Heart left ventricle (tissue), 16 donors: ENCODE measurements at places on chromosomes 2 and 18. TPM values are rescaled to one million over a fixed set of nuclear protein-coding genes. Genes with fewer than 3 reads are reported as not detected.
A peak's percentile ranks its signal among the peaks of the same experiment; 100 is the strongest.

DNA sequence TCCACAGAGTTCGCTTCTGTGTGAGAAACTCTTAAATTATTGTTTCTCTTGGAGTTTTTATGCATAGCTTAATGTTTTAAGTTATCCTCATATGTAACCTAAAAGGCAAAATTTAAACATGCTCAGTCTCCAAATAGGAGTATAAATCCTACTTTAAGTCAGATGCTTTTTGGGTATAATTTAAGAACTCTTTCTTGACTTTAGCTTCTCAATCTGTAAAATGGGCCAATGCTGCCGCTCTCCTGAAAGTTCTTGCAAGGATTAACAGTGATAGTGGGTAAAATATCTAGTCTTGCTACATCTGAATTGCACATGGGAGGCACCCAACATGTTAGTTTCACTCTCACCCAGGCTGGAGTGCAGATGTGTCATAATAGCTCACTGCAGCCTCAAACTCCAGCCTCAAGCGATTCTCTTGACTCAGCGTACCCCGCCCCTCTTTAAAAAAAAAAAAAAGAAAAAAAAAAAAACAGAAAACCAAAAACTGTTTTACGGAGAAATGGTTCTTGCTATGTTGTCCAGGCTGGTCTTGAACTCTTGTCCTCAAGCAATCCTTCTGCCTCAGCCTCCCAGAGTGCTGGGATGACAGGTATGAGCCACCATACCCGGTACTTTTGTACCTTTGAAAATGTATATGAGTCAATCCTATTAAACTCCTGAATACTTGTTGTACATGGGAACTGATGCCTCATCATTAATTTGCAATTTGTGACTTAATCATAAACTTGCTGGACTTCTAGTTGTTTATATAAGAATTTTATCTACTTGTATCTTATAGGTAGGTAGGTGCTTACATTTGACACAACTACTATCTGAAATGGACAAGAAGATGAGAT, 1.8 kb downstream of the FBXO48 start:
- DNase-seq: no peak

DNA sequence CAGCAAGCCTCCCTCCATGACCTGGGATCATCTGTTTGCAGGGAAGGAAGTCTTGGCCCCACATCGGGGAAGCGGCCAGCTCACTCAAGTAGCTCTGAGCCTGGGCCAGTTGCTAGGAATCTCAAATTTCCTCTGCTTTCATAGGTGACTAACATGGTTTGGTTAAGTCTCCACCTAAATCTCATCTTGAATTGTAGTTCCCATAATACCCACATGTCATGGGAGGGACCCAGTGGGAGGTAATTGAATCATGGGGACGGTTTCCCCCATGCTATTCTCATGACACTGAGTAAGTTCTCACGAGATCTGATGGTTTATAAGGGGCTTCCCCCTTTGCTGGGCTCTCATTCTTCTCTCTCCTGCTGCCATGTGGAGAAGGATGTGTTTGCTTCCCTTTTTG, 75.2 kb downstream of the LBH start:
- DNase-seq: no peak

DNA sequence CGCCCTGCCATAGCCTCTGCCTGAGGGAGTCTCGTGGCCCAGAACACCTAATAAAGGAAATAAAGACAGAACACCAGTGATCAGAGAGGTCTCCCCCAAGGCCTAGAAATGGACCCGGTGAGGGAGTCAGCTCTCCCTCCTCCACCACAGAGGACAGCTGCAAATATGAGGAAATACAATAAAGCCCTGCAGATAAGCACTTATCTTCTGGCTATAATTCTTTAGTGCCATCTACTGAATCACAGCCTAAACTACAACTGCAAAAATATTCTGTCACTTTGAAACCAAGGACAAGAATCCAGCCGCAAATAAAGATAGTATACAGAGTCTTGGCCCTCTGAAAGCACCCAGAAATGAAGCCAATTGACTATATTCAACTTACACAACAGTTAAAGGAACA, 42.4 kb upstream of the TACR1 start:
- no peak for DNase-seq

DNA sequence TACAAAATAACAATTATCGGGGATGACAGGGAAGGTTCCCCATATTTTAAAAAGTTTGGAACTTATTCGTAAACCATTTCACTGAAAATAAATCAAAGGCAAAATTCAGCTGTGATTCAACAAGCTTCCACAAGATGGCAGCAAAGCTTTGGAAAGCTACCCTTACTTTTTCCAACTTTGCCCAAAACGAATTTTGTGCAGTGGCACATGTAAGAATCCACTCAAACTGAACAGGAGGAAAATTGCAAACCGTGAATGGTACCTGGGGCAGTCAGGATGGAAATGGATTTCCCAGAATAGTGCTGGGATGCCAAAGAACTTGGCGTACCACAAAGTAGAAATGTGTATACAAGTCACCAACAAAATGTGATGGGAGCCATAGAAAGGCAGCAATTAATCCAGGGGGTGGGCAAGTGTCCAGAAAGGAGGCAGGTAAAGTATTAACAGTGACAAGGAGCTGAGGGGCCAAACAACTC, 10.7 kb downstream of the RPL31 start:
- no peak for DNase-seq

GRCh38 chr2:16202266-16203020, 262.1 kb downstream of the MYCN start:
- no peak for DNase-seq

DNA sequence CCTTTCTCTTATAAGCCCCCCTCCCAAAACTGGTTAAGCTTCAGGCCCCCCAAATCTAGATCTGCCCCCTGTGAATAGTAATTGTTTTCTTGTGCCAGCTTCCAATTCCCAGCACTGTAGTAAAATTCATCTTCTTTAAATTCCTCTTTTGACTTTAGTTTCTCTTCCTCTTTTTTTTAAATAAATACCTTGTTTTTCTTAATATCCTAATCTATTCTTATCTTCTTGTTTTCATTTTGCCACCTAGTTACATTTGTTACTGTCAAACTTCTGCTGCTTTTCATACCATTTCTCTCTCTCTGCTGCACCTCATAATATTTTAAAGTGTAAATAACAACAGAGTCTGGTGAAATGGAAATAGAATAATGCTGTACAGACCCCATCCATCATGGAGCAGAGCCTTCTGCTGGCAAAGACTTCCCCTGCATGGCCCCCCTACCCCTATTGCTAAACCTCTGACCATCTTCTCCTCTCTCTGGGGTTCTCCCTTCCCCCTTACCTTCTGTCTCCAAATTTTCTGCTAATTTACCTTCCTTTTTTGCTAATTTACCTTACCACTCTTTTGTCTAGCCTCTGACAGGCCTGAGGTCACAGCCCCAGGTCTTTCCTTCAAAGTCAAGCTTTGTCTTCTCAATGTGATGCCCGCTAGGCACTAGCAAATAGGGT, 94.9 kb upstream of the PAPOLG start:
- no peak for DNase-seq

DNA sequence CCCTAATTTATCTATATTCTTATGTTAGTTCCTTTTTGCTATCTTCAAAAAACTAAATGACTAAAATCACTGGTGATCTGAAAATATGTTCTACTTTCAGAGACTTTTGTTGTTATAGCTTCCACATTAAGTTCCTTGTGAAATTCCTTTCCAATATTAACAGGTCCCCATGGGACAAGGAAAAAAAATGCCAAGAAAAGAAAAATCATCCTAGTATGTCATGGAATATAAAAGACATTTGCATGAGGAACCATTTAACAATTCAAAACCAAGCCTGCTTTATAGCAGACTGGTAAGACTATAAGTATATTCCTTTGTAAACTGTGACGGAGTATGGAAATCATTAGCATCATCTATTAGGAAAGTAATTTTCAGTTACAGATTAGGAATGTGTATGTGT, 48.1 kb downstream of the COBLL1 start:
- DNase-seq: no peak

DNA sequence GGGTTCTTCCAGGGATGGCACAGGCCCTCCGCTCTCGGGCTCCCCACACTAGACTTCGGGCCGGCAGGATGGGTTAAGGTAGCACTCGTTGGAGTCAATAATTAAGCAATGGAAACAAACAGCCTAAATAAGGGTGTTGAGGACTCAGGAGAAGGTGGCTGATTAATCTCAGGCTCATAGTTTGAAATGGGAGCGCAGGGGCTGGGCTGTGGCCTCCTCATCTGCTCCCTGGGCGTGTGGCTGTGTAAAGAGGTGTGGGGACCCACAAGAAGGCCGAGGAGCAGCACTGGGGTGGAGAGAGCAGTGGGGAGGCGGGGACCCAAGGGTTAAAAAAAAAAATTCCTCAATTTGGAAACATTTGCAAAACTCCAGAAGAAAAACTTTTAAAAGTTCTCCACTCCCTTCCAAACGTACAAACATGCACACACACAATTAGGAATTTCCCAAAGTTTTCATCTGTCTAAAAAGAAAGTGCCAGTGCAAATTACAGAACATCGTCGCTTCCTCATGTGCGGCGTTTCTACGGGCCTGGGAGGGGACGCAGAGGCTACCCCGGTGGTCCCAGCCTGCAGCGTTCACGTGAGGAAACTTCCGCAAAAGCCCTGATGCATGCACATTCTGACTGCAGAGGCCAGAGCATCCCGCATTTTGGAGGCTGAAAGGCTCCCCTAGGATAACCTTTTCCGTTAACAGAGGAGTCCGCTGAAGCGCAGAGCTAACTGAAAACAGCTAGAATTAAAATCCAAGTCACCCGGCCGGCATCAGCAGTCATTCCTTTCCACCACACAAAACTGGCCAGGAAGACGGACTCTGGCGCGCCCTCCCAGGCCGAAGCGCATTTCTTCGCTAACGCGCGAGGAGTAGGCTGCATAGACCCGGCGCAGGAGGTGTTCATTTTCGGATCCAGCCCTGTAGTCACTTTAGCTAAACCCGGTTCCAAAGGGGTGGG, 1.0 kb upstream of the TUBB6 start:
- DNase-seq: peak; percentile 64

- no peak for DNase-seq
Observed at GRCh38 chr2:45311559-45311958, 299.5 kb downstream of the SRBD1 start.

The AQP12A gene
- total RNA-seq: not detected

The ASAP2 gene
- 16.5 TPM for total RNA-seq

The ERFE gene
- not detected for total RNA-seq

The AMER3 gene
- not detected for total RNA-seq
